RWPE2 (cell line): ENCODE measurements at places on chromosomes 13 and 19.

DNA sequence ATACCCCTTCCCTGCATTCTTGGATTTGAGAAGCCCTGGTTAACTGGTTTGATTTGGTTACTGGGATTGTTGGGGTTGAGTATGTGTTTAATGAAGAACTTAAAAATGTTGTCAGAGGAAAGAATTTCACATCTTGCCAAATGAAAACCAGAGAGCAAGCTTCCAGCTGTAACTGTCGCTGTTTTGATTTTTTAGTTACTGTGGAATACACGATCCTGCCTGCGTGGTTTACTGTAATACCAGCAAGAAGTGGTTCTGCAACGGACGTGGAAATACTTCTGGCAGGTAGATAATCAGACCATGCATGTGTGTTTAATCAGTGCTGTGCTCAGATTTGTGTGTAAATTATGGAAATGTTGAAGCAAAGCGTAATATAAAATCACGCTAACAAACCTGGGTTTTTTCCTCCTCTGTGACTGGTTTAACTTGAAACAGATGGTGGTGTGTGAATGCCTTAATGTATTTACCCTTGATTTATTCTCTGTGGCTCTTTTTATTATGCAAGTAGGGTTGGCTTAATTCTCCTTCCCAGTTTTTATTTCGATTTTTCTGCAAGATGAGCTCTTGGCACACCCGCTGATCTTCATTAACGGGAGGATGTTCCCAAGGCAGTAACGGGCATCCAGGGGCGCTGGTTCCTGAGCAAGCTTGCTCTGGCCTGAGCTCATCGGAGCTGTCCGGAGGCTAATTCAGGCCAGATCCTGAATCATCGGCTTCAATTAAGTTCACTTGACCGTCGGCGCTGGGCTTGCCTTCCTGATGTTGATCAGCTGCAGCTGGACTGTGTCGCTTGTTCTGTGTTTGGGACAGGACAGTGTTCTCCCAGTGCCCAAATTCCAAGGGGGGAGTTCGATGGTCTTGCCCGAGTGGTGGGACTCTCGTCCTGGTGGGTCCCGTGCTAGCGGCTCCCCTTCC, 16.0 kb downstream of the UPF1 start:
- H3K4me1 ChIP-seq, result peaks cover 19% of the 10 kb centered on the region
- no peaks in the 10 kb centered on the region for H3K27me3 ChIP-seq
- H3K36me3 ChIP-seq, result peaks cover 57% of the 10 kb centered on the region
- peak; percentile 44 for DNase-seq
- no peak overlapping the region for H3K27ac ChIP-seq
- no peak overlapping the region for H3K4me3 ChIP-seq

DNA sequence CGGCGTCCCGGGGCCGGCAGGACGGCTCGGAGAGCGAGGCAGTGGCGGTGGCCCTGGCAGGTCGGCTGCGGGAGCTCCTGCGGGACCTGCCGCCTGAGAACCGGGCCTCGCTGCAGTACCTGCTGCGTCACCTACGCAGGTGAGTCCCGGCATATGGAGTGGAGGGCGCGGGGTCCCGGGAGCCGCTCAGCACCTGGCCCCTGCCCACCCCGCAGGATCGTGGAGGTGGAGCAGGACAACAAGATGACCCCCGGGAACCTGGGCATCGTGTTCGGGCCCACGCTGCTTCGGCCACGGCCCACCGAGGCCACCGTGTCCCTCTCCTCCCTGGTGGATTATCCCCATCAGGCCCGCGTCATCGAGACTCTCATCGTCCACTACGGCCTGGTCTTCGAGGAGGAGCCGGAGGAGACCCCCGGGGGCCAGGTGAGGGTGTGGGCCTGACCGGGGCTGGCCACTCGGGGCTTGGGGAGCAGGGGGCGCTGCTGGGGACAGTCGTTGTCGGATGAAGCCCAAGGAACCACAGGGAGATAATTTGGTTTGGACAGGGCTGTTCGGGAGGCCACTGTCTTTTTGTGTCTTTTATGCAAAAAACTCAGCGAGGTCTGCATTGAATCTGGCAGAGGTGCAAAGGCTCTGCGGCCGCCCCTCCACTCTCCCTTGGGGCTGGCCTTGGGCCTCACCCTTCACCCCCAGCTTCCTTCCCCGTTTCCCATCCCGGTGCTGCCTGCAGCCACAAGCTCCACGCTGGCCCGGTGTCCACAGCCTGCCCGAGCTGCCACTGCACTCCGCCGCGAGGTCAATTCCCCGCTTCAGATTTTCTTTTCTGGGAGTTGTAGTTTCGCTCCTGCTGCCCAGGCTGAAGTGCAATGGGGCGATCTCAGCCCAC, 12.0 kb downstream of the POLR2E start:
- H3K4me3 ChIP-seq, result peak overlapping the region; percentile 24
- H3K27ac ChIP-seq, result no peak overlapping the region
- peak; percentile 49 for DNase-seq

DNA sequence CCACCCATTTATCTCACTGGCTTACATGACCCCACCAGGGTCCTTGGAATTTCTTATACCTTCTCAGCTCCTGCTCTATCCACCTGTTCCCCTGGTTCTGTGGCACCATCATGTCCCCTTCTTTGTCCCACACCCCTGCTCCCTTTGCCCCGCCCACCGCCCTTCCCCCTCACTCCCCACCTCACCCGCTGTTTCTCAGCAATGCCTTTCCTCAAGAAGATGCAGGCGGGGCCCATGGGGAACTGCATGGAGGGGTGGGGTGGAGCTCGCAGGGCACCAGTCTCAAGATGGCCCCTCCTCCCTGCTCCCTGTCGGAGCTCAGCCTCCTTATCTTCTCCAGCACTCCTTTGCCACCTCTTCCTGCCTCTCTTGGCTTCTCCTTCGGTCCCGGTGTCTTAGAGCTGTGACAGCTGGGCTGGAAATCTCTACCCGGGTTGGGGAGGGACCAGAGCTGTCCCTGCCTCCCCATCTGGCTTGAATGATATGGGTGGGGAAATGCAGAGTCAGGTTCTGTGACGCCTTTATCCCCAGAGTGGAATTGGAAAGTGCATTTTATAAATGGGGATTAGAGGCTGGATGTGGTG, at the start of gene CABP5:
Gene CABP5, minus strand, starts transcription at position 405 of the 584 bp plus-strand sequence. Its CDS starts 157 bp downstream, at position 248.
- H3K4me1 ChIP-seq, result no peaks in the 10 kb centered on the region
- no peak within 1 kb of the TSS for H3K27ac ChIP-seq
- H3K4me3 ChIP-seq, result no peak within 1 kb of the TSS
- no peaks in the 10 kb centered on the region for H3K27me3 ChIP-seq
- H3K36me3 ChIP-seq, result no peaks in the 10 kb centered on the region
- DNase-seq, result no peak

GRCh38 chr19:50968716-50969412, 527 bp downstream of the KLK6 start:
- no peaks in the 10 kb centered on the region for H3K36me3 ChIP-seq
- no peak overlapping the region for H3K4me3 ChIP-seq
- H3K27ac ChIP-seq, result no peak overlapping the region

DNA sequence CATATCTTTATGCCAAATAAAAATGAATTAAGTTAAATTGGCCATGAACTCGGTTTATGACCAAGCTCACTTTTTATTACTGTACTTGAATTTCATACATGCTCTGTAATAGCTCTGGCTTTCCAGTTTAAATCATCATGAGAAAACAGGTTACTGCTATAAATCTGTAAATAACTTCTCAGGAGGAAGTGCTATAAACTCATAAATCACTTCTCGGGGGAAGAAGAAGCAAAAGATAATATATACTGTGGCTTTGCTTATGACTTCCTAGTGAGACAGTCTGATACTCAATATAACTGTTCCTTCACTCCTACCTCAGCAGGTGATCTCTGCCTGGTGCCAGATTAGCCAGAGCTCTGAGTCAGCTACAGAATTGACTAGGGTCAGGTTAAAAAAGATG, 12.5 kb downstream of the SUPT20H start:
- no peaks in the 10 kb centered on the region for H3K4me1 ChIP-seq
- no peak overlapping the region for H3K4me3 ChIP-seq
- H3K27ac ChIP-seq, result no peak overlapping the region
- H3K27me3 ChIP-seq, result no peaks in the 10 kb centered on the region
- H3K36me3 ChIP-seq, result peaks cover 90% of the 10 kb centered on the region

- H3K4me3 ChIP-seq, result no peak overlapping the region
- H3K4me1 ChIP-seq, result no peaks in the 10 kb centered on the region
- no peak for DNase-seq
- no peaks in the 10 kb centered on the region for H3K36me3 ChIP-seq
- H3K27me3 ChIP-seq, result no peaks in the 10 kb centered on the region
These were observed 163.5 kb upstream of the SLC10A2 start for GRCh38 chr13:103229674-103230073.
